Tibial nerve (tissue), 4 donors: ENCODE measurements at places on chromosomes 2 and 18. TPM values are rescaled to one million over a fixed set of nuclear protein-coding genes. Genes with fewer than 3 reads are reported as not detected.

The EML6 gene
- 18.0 TPM for total RNA-seq

DNA sequence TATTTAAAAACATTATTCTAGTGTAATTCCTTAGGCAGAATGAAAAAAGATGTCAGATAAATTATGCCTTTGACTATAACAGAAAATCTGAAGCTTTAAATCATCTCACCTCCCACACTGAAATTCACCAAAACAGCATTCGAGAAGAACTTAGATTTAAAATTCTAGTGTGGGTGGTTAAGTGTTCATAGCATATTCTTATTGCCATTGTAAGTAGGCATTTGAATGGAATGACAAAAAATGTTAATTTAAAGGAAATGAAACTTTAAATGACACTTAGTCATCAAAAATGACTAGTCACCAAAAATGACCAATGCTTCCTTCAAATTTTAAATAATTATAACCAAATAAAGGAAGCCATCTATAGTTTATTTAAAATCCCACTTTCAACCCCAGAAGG, 7.0 kb upstream of the ZNF407 start:
- no peak for DNase-seq

DNA sequence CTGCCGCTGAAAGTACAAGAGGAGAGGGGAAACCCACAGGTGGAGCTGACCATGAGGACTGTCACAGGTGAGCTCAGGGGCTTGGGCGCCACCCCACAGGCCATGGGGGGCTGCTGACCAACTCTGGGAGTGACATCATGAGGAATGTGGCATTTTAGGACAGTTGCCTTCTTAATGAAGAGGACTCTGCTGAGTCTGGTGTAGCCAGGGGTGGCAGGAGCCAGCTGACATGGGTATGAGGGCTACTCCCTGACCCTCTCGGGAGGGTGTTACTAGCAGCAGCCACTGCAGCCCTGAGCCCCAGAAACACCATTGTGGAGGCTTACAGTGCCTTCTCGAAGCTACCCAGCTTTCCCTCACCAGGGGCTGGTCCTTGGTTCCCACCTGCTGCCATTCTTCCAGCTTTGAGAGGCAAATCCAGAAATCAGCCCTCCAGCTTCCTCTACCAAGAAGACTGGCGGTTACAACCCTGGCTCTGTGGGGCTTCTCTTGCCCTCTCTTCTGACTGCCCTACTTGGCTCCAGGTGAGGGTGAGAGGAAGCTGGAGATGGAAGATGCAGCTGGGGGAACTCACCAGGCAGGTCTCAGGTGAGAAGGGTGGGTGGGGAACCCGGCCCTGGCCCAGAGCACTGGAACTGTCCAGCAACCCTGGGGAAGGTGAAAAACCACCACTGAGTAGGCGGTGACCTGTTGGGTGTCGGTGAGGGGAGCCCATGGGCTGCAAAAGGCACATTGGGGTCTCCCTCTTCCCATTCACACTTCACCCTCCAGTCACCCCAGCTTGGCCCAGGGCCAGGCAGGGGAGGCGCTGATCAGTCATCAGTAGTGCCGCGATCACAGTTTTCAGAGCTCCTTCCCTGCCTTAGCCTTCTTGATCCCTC, 98.5 kb downstream of the MCFD2 start:
- no peak for DNase-seq

The TLX2 gene
- total RNA-seq: not detected

DNA sequence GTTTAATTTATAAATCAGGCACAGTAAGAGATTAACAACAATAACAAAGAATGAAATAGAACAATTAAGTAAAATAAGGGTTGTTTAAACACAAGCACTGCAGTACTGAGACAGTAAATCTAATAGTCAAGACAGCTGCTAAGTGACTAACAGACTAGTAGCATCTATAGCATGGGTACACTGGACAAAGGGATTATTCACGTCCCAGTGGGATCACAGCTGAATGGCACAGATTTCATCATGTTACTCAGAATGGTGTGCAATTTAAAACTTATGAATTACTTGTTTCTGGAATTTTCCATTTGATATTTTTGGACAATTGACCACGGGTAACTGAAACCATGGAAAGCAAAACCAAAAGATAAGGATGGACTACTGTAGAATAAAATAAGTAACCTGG, 161.9 kb upstream of the DAPL1 start:
- DNase-seq: no peak

DNA sequence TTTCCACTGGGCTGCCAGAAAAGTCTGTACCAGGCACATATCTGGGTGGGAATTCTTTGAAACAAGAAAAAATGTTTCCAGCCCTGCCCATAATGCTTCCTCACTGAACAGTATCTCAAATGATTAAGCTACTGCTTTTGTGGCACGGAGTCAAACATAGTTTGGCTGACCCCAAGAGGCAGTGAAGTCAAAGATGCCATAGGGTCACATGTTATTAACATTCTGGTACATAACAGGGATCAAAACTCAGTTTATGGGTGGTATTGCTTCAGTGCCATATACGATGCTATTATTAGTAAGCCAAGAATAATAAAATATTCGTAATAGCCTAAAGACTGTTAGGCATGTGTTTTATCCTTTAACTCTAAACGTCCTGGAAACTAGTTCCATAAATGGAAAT, 112.4 kb downstream of the FEZ2 start:
- DNase-seq: peak; percentile 33

The SNORC gene
- total RNA-seq: 24.0 TPM

The CD8B2 gene
- total RNA-seq: not detected

DNA sequence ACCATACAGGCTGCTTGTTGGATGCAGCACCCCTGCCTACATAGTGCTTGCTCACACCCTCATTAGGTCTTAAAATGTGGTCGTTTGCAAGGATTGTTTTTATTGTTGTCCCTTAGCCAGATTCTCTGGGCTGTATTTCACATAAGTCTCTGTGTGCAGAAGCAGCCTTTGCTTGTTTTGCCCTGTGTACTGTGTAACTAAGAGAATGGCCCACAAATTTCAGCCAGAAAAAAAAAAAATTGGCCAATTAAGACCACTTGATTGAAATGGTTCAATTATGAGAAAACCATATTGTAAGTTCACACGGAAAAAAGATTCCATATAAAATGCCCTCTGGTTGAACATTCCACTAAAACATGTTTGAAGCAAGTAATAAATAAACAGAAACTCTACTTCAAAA, 377.1 kb upstream of the SOX11 start:
- DNase-seq: no peak

GRCh38 chr2:143489145-143489544, 359.9 kb downstream of the ARHGAP15 start:
- no peak for DNase-seq

DNA sequence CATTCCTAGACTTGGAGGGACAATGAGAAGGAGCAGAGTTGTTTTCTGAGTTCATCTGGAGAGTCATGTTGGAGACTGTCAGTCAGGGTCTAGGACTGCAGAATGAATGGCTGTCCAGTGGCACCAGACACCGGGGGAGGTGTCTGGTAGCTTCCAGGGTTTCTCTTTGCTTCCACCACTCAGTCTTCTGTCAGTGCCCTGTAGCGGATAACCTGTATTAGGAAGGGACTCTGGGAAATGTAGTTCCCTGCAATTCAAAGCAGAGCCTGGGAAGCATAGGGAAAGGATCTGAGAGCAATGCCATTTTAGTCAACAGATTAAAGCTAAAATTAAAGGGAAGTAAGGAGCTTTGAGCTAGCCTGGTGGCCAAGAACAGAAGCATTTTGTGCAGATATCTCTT, 257.9 kb downstream of the THSD7B start:
- no peak for DNase-seq

GRCh38 chr18:45774065-45774521, 50.1 kb downstream of the SLC14A1 start:
- DNase-seq: no peak

The PTPRN gene
- not detected for total RNA-seq

- no peak for DNase-seq
These were observed 232.8 kb downstream of the MBD5 start for GRCh38 chr2:148253685-148254084.

- no peak for DNase-seq
These were observed 2.2 kb downstream of the SEPTIN10 start for GRCh38 chr2:109611467-109612095.

The GRP gene
- not detected for total RNA-seq

DNA sequence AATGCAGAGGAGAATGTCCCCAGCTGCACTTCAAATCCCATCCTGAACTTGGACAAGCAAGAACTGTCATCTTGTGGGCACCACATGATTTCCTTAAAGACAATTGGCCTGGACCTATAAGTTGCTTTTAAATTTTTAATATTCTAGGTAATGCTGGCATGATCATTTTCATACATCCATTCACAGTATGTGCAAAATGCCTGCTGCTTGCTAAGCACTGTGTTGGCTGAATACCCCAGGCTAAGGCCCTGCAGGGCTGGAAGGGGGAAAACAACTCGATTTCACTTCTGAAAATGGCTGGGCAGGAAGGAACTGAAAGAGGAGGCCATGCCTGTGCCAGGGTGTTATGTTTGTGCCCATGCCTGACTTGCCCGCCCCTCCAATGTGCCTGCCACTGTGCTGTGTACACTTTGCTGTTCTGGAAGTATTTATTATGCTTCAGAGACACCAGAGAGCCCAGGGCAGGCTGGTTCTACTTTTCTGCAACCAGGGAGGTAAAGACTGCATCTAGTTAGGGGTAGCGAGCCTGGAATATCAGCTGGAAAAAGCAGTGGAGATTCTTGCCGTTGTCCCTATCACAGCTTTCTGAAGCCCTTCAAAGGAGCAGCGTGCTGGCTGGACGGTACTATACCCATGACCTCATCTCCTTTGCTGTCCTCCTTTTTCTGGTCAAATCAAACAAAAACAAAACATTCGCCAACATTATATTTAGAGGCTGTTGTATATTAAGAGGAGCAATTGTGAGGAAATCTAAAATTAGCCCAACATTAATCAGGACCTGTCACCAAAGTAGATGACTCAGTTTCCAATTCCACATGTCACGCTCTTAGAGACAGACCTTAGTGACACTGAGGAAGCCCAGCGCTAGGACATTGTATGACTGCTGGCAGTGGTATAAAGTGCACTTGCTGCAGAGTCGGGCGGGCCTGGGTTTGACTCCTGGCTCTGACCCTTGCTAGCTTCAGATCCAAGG, 158.1 kb downstream of the DDX1 start:
- no peak for DNase-seq

The UGT1A3 gene
- not detected for total RNA-seq

The THUMPD2 gene
- 19.0 TPM for total RNA-seq

- no peak for DNase-seq
These were observed 1.2 kb downstream of the SLC39A6 start for GRCh38 chr18:36127836-36128529.

- no peak for DNase-seq
These were observed 76.9 kb downstream of the NDUFA10 start for GRCh38 chr2:239948100-239948881.

DNA sequence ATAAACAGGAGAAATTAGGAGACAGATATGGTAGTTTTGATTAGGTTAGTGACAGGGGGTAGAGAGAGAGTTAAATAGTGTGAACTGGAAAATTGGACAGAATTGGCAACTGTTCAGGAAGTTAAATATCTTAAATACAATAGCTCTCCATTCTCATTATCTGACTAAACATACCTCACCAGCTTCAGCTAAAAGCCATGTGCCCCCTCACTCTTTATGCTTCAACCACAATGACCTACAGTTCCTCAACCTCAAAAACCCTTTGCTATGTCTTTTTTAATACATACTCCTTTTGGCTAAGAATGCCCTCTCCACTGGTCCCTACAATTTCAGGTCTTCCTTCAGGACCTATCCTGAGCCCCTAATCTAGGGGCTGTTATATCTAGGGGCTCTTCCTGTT, 740.2 kb upstream of the ZEB2 start:
- no peak for DNase-seq

GRCh38 chr2:205773989-205774388, 91.7 kb downstream of the NRP2 start:
- DNase-seq: no peak

GRCh38 chr18:31039426-31039825, 3.1 kb downstream of the DSC3 start:
- no peak for DNase-seq

The SCN1A gene
- not detected for total RNA-seq

GRCh38 chr2:46146866-46147502, 150.2 kb upstream of the EPAS1 start:
- DNase-seq: no peak

DNA sequence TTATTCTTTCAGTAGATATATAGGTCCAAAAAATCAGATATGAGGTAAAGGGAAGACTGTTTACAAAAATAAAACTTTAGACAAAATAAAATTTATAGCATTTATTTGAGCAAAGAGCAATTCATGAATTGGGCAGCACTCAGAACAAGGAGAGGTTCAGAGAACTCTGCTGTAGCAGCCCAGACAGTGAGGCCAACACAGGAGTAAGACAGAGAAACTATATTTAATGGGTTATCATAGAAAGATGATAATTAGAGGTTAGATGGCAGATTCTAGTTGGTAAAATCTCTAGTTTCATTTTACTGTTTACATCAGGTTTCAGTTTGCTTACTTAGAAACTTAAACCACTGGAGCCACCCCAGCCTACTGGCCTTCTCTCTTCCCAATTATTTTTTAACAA, 30.1 kb upstream of the SP140L start:
- no peak for DNase-seq

GRCh38 chr2:133633881-133634409, 65.7 kb upstream of the NCKAP5 start:
- DNase-seq: no peak

DNA sequence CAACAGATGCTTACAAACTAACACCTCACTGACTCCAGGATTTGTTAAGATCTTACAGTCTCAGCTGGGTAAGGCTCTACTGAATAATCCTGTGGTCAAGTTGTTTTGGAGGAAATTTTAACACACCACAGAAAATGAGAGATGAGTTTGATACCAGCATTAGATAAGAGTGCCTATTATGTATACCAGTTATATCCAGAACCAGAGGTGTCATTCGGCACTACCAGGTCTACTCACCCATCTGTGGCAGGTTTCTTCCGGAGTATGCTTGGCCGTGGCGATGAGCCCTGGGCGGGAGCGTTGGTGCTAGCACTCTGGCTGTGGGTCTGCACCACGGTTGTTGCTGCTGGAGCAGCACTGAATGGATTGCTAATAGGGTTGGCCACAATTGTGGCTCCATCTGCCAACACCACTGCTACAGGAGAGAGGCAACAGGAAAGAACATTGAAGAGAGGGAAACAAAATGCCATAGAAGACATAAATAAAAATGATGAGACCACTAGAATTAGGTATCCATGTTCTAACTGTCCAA, 41.2 kb downstream of the SAP130 start:
- no peak for DNase-seq

The AQP12B gene
- 0.22 TPM for total RNA-seq

- DNase-seq: no peak
These were observed 33.2 kb upstream of the CYP1B1 start for GRCh38 chr2:38108907-38109731.

The FHL2 gene
- 99.2 TPM for total RNA-seq

- DNase-seq: no peak
These were observed 7.3 kb upstream of the DUSP2 start for GRCh38 chr2:96152304-96153161.

The NOL4 gene
- total RNA-seq: not detected

- no peak for DNase-seq
These were observed 22.5 kb upstream of the SIGLEC15 start for GRCh38 chr18:45802814-45803492.

- DNase-seq: no peak
These were observed 87.0 kb downstream of the CCDC141 start for GRCh38 chr2:178962805-178963433.
